ENCODE measurements at places on chromosomes 11 and 22. TPM values are rescaled to one million over a fixed set of nuclear protein-coding genes. Genes with fewer than 3 reads are reported as not detected.

DNA sequence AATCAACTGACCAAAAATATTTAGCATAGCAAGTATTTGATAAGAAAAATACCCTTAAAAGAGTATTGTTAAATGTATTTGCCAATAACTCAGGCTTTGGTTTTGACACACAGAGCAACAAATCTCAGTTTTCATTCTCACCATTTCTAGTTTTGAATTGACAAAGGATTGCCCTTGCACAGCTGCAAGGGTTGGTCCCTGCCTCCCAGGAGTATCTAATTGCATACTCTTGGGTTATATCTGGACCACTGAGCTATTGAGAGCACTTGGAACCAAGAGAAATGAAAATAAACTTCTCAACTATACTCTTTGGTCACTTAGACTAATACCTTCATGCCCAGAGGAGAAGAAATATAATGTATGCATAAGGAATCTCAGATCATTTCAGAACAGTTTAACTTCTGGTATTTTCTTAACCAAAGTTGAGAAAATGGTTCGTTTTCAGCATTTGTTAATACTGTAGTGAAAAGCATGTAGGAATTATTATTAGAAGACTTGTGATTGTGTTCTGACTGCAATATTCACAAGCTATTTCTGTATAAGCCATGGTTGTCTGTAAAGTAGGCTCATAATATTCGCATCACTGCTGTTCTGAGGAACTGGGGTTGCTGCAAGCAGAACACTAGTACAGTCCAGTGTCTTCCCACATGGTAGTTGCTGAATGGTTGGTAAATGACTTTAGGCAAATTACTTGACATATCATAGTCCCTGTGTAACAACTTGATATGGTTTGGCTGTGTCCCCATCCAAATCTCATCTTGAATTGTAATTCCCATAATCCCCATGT lies 7.9 kb downstream of the C2CD3 start:
- DNase-seq: no peak

DNA sequence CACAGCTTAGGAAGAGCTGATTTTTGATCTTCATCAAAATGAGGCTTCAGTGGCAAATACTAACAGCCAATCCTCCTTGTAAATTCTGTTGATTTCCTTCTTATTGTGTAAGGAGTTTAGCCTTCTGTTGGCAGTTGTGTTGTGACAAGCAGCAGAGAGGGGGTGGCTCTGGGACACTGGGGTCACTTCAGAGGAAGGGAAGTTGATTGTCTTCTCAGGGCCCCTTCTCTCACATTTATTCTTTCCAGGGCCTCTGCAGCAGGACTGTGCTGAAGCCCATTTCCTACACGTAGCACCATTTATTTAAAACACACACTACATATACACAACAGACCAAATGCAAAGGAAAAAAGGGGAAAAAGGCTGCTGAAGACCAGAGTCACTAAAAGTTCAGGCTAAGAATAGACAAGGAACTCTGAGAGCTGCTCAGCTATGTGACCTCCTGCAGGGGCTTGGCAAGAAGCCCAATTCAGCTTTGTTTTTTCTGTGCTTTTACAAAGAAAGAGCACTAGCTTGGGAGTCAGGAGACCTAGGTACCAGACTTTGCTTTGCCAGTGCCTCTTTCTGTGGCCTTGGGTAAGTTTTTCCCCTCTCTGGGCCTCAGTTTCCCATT lies 28.3 kb upstream of the UPB1 start:
- DNase-seq: no peak

GRCh38 chr11:29022676-29023075 lies 914.5 kb downstream of the METTL15 start:
- no peak for DNase-seq

GRCh38 chr22:27785831-27786230 lies 15.7 kb downstream of the MN1 start:
- no peak for DNase-seq

DNA sequence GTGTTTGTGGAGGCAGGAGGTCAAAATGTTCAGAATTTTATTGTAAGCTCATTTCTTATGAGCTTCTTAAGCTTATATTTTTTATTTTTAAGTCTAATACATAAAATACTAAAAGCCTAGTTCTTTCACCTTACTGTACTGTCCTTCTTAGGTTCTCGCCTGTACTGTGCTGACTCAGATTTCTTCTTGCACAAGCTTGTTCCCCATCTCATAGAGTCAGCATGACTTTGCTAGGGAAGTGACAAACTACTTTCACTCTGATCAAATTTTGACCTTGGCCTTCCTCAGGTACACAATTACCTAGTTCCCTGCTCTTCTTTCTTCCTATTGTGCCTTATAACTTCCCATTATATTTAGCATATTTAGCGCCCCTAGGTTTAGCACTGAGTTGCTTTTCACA lies 81.5 kb downstream of the STK33 start:
- no peak for DNase-seq

DNA sequence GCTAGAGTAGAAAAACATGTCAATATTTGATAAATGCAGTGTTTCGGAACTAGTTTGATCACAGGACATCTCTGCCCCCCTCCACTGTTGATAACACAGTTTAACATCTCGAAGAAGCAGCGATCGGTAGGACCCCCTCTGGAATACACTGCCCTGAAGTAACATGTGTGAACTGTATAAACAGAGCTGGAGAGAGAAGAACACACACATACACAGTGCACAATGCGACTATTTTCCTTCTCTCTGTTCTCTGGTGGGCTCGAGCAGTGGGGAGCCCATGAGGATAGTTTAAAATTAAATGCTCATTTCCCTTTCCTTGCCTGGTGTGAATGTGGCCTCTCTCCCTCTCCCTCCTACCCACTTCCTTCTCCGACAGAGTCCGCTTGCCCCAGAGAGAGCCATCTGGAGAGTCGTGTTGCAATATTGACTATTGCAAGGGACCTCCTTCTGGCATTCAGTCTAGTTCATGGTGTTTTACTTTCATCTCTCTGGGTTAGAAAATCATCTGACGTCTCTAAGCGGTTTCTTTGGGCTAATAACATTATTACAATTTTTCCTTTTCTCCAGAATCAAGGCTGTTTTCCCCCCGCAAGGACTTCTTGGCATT lies 51.6 kb upstream of the BARX2 start:
- peak; percentile 37 for DNase-seq

DNA sequence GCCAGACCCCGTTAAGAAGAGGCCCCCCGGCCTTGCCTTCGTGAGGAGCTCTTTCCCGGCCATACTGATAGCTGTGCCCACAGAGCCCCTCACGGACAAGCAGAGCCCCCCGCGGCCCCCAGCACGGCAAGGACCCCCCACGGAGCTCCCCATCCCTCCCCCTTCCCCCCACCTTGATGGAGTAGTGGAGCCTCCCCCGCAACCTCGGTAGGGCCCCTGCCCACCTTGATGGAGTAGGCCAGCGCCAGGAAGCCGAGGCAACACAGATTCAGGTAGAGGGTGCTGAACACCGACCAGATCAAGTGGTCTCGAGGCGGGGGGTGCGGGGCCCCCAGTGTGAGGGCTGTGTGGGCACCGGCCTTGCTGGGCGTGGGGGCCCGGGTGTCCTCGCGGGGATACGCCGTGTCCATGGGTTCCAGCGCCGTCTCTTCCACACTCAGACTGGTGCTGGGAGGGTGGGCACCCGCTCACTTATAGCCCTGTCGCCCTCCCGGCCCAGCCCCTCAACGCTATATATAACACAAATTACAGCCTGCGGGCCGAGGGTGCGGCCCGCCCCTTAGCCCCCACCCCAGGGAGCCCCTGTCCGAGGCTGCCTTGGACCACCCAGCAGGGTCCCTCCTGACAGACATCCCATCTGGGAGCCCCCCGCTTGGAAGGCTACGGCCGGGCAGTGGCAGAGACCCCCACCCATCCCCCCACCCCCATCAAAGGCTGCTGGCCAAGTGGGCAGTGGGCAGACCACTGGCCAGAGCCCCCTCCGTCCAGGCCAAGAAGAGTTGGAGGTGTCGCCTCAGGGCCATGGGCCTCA lies at the start of gene IFITM5:
Gene IFITM5, minus strand, starts transcription at position 446 of the 811 bp plus-strand sequence. Its CDS starts 36 bp downstream, at position 410.
- DNase-seq: no peak

GRCh38 chr11:1153951-1154493 lies 3.7 kb upstream of the MUC5AC start:
- DNase-seq: peak; percentile 61

- DNase-seq: no peak
These were observed 21.2 kb downstream of the PDGFD start for GRCh38 chr11:104142698-104143097.

OOSP4A gene
- total RNA-seq: not detected
